ENCODE measurements at places on chromosomes 13 and 19. TPM values are rescaled to one million over a fixed set of nuclear protein-coding genes. Genes with fewer than 3 reads are reported as not detected.

DNA sequence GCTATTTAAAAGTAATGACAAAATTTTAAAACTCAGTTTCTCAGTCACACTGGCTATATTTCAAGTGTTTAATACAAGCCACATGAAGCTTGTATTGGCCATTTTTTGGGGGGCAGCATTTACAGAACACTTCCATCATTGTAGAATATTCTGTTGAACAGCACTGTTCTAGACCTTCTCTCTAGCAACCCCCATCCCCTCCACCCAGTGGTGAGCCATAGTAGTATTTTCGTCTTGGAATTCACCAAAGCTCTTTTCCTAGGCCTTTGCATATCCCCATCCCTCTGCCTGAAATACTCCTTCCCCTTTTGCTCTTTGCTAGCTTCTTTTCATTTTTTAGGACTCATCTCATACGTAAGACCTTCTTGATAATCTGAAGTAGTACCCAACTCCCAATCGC lies 99.5 kb downstream of the ZC3H13 start:
- no peak for DNase-seq

DNA sequence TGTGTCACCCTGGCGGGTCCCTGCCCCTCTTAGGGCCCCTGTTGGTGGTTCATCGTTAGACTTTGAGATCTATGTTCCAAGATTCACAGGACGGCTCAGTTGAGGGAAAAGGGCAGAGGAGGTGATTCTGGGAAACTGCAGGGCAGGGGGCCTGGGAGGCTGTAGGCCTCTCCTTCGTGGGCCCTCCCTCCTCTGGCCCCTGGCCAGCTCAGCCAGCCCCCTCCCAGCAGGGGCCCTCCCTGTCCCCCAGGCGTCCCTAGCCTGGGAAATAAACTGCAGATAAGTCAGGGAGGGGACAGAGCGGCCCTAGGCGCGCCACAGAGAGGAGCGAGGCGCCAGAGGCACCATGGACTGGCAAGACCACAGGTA lies 6.5 kb downstream of the HIF3A start:
- no peak for DNase-seq

GRCh38 chr13:30963791-30964190 lies 31.3 kb downstream of the TEX26 start:
- DNase-seq = no peak

DNA sequence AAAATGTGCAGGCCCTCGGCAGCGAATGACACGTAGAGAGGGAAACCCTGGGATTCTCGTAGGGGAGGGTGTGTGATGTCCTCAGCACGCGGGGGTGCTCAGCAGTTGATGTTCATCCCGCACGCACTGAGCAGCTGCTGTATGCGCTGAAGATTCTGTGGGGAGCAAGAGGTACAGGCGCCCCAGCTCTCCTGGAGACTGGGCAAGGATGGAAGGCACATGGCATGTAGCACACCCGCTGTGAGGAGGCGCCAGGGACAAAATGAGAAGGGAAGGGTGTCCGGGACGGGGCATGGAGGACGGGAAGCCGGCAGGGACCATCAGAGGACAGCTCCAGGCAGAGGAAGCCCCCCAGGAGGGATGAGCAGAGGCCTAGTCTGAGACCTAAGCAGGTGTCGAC lies 15.4 kb downstream of the ATP11A start:
- no peak for DNase-seq

DNA sequence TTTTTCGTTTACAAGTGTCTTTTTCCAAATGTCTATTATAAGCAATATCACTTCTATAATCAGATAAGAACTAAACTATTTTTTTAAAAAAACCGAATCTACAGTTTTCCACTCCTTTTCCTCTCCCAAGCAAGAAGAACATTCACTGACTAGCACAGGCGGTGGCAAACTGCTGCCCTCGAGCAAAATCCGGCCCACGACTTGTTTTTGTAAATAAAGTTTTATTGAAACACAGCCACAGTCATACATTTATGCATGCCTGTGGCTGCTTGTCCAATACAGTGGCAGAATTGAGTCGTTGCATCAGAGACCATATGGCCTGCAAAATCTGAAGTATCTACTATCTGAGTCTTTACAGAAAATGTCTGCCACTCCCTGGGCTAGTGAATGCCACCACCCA lies 27.4 kb downstream of the INSR start:
- DNase-seq = no peak

ACER1 gene
- total RNA-seq = not detected

Data from A172 (cell line).